WTC11 (cell line): ENCODE measurements at places on chromosomes 2 and 18.

- no peak for DNase-seq
Measured at GRCh38 chr2:97714950-97715652, 1.7 kb downstream of the ZAP70 start.

GRCh38 chr18:76633588-76634269, 138.7 kb upstream of the ZNF516 start:
- DNase-seq: no peak

DNA sequence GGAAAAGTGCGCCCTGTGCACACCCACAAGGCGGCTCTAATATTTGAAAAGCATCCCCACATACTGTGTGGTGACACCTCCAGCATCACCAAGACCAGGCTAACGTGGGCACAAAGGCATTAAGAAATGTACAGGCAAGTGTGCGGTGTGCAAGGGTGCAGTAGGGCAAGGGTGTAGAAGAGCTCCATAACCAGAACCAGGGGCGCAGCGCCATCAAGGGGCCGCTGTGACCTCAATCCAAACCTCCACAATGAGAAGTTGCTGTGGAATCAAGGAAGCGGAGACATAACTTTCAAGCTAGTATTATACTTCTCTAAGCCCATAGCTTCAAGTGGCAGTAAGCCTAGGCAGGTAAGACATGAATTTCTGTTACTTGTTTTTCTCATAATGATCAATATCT, 13.0 kb downstream of the L3MBTL4 start:
- peak; percentile 50 for DNase-seq

GRCh38 chr2:26623541-26624495, 17.3 kb downstream of the CIB4 start:
- no peak for DNase-seq

DNA sequence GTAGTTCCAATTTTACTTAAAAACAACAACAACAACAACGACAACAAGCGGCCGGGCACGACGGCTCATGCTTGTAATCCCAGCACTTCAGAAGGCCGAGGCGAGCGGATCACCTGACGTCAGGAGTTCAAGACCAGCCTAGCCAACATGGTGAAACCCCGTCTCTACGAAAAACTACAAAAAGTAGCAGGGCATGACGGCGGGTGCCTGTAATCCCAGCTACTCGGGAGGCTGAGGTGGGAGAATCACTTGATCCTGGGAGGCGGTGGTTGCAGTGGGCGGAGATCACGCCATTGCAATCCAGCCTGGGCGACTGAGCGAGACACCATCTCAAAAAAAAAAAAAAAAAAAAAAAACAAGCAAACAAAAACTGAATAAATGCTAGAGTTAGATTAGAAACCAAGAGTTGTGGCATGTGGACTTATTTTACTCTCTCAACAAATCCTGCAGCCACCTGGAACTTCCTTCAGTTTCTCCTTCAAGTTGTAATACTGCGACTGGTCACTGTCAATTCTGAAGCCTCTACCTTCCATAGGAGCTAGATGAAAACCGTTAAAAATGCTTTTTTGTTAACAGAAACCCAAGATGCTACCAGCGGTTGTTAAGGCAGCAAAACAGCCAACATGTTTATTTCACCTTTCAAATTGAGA, 1.3 kb downstream of the ATP5F1A start:
- no peak for DNase-seq

GRCh38 chr2:85959185-85959584, 70.4 kb upstream of the ST3GAL5 start:
- no peak for DNase-seq

DNA sequence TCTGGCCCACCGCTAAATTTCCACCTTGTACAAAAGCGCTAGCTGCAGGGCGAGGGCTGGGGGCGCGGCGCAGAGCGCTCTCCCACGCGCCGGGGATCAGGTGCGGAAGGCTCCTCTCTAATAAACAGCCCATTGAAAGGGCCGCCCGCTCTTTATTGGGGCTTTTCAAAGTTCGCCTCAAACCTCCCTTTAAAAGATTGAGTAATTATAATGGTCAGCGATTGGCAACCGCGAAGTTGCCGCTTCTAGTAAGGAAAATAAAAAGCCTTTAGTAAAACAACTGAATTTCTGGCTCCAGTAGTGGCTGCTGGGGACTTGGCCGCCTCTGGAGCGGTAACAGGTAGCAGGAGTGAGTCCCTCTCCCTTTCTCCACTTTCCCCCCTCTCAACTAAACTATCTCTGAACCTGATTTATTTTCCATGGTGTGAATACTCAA, 755 bp downstream of the NEUROD1 start:
- peak; percentile 14 for DNase-seq

- no peak for DNase-seq
Measured at GRCh38 chr2:22683914-22684313, 701.1 kb upstream of the KLHL29 start.

- no peak for DNase-seq
Measured at GRCh38 chr2:58376592-58376991, 135.5 kb upstream of the FANCL start.

- no peak for DNase-seq
Measured at GRCh38 chr2:85853499-85854165, 35.2 kb downstream of the ST3GAL5 start.

GRCh38 chr18:49961271-49961670, 147.9 kb upstream of the ACAA2 start:
- DNase-seq: no peak

- no peak for DNase-seq
Measured at GRCh38 chr18:34758378-34758948, 48.4 kb downstream of the DTNA start.

GRCh38 chr18:63472380-63472779, 4.4 kb upstream of the SERPINB5 start:
- no peak for DNase-seq

GRCh38 chr2:31051258-31052140, 86.7 kb downstream of the GALNT14 start:
- DNase-seq: no peak

GRCh38 chr2:41698678-41699422, 349.0 kb upstream of the PKDCC start:
- DNase-seq: peak; percentile 78

DNA sequence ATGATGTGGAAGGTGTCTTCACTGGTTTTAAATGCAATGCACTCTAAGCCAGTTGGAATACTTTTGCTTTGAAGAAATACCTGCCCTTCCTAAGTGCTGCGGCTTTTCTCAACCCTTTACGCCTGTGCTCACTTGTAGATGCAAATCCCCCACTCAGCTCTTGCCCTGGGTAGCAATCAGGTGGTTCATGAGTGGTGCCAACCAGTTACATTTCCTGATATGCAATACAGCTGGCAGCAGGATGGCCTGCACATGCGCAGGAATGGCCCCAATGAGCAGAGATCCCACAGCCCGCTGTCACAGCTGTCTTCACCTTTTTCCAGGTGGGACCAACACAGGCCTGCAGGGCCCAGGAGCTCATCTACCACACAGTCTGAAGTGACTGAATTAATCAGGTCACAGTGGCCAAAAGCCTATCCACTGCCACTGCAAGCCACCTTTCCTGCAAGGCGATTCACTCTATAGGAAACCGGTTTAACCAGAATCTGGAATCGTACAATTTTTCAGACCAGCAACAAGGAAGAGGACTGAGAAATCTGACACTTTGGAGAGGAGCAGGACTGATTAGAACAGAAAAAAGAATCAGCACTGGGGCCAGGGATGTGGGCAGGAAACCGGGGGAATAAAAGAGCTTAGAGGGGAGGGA, 247.8 kb downstream of the MYT1L start:
- DNase-seq: no peak

- DNase-seq: no peak
Measured at GRCh38 chr2:20178249-20178607, 46.7 kb downstream of the SDC1 start.

DNA sequence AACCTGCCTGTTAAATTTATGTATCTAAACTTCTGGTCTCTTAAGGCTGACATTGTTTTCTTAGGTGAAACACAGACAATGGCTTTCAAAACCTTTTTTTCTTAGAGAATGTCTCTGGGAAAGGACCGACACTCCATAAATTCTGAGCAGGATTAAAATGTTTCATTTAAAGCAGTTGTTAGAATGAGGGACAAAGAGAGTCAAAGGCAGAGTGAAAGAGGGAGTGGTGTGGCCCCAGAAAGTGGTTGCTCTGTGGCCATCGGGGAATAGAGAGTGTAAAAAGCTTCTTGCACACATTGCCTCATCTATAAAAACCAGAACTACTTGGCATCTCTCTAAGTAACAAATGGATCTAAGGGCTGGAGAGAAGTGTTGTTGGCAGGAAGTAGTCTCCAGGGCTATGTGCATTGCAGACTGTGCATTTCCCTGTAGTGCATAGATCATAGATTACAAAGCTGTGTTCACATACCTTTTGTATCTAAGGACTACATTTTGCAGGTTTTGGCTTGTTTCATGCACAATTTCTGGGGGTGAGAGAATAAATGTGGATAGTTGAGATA, 3.6 kb downstream of the RPRM start:
- DNase-seq: no peak

DNA sequence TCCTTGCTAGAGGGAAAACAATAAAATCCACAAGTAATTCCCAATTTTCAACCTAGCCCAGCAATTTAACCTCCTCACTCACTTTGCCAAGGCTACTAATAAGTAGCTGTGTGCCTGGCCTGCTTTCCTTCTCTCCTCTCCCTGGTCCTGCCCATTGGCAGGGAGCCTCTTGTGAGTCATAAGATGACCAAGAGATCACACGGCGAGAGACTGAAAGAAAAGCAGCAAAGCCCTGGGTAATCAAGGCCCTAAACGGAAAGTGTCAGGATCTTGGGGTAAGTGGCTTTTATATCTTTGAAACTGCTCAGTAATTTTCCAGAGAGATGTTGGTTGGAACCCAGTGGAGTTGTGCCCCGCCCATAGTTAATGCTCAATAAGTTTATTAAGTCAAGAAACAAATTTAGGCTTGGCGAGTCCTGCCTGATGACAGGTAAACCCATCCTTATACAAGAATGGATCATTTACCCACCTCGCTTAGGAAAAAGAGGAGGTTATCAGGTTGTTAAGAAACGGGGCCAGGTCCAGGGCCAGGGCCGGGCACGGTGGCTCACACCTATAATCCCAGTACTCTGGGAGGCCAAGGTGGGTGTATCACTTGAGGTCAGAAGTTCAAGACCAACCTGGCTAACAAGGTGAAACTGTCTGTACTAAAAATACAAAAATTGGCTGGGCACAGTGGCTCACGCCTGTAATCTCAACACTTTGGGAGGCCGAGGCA, 10.0 kb upstream of the ADAM17 start:
- no peak for DNase-seq

- no peak for DNase-seq
Measured at GRCh38 chr2:40851661-40852060, 399.8 kb upstream of the SLC8A1 start.

DNA sequence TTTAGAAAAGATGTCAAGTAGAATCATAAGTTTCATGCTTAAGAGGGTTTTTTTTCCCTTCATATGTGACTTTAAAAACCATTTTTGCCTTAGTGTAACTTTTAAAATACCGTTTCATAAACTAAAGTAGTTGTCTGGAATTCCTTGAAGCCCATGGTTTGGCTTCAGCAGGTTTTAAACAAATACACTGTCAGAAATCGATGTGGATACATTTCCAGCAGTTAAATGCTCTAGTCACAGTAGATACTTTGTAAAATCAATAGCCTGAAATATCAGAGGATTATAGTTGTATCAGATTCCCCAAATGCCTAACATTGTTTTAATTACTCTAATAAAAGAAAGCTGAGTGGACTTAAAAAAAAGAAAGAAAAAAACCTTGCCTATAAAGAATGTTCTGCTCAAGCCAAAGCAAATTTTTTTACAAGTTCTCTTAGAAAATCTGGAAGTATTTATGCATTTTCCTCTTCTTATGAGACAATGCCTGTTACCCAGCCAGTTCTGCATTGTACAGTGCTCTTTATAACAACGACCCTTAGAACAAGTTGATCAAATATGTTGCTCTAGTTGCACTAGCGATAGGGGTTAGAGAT, 260.5 kb downstream of the LTBP1 start:
- no peak for DNase-seq

- DNase-seq: no peak
Measured at GRCh38 chr2:122753336-122753735, 997.9 kb downstream of the TSN start.

DNA sequence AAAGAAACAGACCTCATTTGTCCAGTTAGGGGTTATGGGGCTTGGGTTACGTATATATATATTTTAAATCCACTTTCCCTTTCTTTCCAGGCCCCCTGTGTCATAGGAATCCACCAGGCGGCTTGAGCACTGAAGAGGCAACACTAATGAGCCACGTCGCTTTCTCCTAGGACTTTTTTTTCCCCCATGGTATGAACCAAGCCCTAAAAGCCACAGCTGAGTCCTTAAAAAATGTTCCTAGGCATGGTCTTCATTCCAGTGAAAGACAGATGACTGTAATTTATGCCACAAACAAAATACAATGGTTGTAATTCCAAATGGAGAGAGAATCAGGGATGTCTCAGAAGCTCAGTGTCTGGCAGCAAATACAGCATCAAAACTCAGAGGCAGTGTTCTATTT, 146.8 kb downstream of the EPHA4 start:
- DNase-seq: no peak

GRCh38 chr2:29829841-29830240, 91.5 kb downstream of the ALK start:
- DNase-seq: no peak

GRCh38 chr2:58634653-58635370, 393.7 kb upstream of the FANCL start:
- DNase-seq: no peak

DNA sequence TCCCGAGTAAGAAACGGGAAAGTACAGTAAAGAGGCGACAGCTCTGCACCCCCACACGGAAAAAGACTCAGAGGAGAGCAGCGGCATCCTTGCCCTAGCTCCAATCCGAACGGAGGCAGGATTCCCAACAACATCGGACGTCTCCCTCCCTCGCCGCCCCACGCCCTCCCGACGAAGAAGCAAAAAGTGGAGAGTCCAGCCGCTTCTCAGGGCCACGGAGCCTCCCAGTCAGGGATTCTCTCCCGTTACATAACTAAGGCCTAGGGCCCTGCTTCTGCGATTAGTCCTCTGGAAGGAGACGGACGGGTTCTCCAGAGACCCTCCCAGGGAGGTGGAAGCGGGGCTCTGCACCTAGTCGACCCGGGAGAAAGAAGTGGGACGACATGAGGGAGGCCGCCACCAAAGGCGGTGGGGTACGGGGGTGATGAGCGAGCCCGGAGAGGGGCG, 587 bp downstream of the SUMO1 start:
- no peak for DNase-seq

DNA sequence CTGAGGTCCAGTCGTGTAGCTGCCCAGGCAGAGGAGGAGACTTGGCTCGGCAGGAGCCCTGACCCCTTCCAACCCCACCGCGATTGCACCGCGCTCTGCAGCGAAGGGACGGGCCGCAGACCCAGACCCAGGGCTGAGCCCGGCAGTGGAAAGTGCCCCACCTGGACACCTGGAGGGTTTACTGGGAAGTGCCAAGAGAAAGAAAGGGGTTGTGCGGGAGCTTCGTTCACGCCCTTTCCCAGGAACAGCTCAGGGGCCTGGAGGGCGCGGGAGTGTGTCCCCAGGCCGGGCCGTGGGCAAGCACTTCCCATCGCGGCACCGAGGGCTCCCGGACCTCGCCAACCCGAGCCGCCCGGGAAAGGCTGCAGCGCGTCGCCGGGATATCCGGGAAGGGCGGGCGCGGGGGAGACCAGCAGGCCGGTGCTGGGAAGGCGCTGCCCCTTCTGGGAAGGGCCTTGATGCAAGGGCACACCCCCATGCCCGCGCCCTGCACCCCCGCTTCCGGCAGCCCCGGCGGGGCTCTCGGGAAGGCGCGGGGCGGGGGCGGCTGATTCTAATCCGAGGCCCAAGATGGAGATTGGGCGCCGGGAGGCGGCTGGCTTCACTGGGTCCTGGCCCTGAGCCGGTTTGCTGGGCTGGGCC, 36.1 kb upstream of the MRPL33 start:
- peak; percentile 76 for DNase-seq
